ENCODE measurements at places on chromosomes 4 and X. TPM values are rescaled to one million over a fixed set of nuclear protein-coding genes. Genes with fewer than 3 reads are reported as not detected.

- DNase-seq, result no peak
Measured at GRCh38 chr4:54840992-54841768, 183.4 kb downstream of the KIT start.

DNA sequence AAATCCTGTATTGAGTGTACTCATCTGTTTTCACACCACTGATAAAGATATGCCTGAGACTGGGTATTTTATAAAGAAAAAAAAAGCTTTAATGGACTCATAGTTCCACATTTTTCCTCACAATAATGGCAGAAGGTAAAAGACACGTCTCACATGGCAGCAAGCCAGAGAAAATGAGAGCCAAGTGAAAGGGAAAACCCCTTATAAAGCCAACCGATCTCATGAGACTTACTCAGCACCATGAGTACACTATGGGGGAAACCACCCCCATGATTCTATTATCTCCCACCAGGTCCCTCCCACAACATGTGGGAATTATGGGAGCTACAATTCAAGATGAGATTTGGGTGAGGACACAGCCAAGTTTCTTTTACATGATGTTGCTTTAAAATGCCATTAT lies 171.9 kb downstream of the GALNTL6 start:
- DNase-seq, result no peak

Gene MAGEA8
- not detected for total RNA-seq

DNA sequence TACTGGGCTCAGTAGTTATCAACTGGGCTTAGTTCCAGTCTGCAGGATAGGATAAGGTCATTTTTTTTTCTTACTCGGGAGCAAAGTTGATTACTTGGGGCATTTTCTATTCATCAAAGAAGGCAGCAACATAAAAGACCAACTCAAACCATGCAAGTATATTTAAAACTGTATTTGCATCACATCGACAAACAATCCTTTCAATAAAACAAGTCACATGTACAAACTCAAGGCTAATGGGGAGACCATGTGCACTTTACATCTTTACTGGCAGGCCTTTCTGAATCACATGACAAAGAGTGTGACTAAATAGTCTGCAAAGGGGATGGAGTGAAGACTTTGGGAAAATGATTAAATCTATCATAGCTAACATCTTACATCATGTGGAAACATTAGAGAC lies 610.4 kb upstream of the BOD1L1 start:
- no peak for DNase-seq

Gene HOPX
- 93.2 TPM for total RNA-seq

DNA sequence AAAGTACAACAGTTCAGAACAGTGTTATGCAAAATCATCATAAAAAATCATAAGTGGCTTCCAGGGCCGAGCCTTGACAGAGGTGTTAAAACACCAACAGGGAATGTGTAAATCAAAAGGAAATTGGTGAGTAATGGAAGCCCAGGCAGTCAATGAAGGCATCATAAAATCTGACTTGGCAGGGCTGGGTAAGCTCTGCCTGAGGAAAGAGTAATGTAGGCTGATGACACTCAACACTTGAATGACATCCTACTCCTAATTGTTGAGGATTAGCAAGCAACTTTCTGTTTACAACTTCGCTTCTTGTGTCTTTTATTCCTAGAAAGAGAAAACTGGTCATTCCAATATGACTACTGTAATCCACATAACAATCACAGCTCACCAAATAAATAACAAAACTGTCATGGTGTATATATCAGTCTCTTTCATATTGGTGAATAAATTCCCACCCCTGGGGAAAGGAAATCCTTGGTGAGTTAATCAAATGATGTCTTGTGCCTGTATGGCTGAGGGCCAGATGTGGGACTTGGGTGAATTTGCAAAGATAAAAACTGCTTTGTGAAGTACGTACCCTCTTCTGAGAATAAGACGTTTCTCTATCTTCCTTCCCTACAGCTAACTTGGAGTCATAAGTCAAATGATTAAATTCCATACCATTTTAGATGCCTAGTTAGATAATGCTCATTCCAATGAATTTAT lies 196.8 kb downstream of the DCHS2 start:
- no peak for DNase-seq

DNA sequence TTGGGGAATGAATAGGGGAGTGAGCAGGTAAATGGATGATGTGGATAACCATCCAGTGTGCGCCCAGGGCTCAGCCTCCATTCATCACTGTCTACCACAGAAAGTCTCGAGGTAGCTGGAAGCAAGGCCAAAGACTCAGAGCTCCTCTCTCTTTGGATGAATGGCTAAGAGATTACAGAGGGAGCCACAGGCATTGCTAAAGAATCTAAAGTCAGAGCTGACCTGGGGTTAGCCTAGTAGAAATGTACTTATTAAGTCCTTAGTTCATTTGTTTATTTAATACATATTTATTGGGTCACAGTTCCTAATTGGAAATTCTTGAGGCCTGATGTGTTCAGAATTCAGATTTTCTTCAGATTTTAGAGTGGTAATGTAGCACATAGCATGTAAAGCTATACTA lies 88.7 kb upstream of the HPF1 start:
- DNase-seq, result no peak

Gene RASSF6
- total RNA-seq, result 0.07 TPM
